AG20443 (cell line): ENCODE measurements at places on chromosomes 5 and 9.
A peak's percentile ranks its signal among the peaks of the same experiment; 100 is the strongest.

DNA sequence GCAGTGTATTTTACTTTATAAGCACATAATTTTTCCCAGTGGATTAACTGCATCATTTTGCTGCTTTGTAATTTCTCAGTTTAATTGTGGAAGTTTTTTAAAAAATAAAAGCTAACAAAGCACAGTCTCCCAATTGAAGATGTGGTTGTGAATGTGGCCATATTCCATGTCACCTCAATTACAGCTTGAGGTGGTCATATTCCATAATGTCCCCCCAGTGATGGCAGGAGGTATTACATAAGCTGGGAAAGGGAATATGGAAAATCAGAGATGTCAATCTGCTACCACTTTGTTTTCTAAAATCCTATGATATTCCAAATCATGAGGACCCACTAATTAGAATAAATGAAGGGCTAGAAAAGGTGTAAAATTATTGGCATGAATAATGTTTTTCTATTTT lies 1672.0 kb upstream of the CDH9 start:
- DNase-seq = no peak

GRCh38 chr5:82938901-82939725 lies 138.1 kb downstream of the TMEM167A start:
- no peak for DNase-seq

DNA sequence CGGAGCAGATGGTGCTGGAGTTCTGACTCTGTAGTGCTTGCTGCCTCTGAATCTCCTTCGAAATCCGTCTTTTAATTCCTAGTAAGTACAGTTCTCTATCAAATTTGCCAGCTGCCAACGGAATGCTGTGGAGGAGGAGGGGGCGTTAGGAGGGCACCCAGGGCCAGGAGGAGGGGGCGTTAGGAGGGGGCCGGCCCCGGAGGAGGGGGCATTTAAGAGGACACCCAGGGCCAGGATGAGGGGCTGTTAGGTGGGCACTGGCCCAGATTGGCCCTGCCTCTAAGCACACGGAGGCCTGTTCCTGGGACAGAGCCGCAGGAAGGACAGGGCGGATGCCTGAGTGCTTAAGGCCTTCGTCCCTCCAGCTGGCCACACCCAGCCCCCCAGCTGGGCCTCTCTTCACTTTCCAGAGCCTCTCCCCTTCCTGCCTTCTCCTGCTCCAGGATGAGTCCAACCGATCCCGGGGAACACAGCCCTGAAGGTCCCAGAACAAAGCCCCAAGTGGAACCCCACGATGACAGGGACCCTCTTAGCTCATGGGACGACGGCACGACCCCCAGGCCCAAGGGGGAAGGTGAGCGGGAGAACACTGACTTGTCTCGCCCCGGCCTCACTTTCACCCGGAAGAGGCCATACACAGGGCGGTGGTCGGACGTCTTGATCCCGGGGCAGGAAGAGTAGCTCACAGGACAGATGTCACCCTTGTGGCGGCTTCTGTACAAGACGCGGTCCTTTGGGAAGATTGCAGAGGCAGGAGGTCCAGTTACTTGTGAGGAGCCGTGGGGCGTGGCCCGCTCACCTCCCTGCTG lies 9.8 kb downstream of the INPP5E start:
- no peak for DNase-seq

DNA sequence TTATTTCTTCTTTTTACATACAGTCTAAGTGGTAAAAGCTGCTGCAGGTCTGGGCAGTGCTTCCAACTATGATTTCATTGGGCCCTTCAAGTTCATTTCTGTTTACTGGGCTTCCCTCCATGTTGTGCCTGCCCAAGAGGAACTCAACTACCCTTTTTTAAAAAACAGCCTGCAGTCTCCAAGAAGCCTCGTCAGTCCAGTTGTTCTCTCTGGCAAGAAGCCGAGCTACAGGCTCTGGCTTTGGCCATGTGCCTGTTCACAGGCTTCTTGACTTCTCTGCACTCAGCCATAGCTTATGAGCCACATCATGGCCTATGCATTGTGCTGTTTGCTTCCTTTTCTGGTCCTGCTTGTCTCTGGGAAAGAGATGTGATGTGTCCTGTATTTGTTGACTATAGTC lies 119.7 kb upstream of the PJA2 start:
- peak; percentile 14 for DNase-seq

DNA sequence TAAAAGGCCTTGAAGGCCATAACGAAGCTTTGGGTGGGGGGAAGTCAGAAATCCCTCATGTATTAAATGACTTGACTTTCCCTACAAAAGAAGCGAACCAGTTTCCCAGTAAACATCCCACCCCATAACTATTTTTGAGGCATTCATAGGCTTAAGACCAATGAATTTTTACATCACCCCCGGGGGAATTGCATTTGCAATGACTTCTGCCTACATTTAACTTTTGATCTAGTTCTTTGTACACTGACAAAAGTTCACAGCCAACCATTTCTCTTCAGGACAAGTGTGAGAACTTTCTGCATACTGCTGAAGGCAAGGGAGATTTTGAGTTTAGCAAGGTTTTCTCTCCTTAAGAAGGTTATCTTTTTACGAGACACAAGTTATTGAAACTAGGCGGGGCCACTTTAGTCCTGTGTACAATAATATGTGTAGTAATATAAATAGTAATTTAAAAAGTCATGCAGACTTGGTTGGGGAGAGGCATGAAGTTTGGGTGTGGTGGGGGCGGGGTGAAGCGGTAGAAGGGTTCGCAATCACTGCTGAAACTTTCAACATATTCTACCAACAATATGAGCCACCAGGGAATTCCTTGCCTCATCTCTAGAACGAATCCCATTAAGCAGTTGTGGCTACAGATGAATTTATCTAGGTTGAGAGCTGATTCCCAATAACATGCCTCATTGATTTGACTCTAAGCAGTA lies 2.5 kb downstream of the TJP2 start:
- DNase-seq = no peak

DNA sequence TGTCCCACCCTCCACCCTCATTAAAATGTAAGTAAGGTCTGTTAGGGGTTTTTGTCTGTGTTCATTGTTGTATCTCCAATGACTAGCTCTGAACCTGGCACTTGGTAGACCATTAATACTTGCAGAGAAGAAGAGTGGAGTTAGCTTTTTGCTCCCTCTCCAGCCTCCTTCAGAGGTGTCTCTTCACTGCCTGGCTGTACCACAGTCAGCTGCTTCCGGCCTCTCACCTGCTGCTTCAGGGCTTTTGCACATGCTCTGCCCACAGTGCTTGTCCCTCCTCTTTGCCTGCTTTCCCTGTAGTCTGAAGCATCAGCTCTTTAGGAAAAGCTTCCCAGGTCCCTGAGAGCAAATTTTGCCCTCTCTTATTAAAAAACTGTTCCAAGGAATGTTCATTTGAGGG lies 83.6 kb downstream of the SNX24 start:
- DNase-seq = no peak

GRCh38 chr5:116645627-116646026 lies 71.0 kb upstream of the SEMA6A start:
- no peak for DNase-seq

DNA sequence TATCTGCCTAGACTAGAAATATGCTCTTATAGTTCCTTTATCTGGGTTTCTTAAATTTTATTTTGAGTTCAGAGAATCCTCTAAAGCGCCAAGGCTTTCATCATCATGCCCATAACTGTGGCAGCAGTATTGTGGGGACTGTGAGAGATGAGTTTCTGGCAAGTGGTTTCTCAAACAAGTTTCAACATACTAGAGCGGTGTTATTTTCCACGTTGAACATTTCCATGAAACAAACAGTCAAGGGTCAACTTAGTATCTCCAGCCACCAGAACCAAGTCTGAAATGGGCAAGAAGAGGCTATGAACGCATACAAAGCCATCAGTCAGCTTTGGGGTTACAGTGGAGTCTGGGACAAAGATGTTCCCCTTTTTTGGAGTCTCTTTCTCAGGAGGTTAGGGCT lies 40.3 kb downstream of the SERINC5 start:
- DNase-seq = no peak

- DNase-seq = no peak
These were observed 87.7 kb downstream of the MACIR start for GRCh38 chr5:103346162-103346748.

DNA sequence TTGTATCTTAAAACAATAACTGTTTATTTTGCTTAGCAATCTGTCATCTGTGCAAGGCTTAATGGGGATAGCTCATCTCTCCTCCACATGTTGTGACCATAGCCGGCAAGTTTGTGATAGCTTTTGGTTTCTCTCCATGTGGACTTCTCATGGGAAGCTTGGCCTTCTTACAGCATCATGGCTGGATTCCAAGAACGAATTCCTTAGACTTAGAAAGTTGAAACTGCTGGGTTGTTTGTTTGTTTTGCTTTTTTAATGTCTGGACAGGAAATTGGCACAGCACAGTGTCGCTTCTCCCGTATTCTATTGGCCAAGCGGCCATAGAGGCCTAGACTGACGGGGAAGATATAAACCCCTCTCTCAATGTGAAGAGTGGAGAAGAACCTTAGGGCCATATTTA lies 61.0 kb upstream of the PRDM9 start:
- DNase-seq = no peak

DNA sequence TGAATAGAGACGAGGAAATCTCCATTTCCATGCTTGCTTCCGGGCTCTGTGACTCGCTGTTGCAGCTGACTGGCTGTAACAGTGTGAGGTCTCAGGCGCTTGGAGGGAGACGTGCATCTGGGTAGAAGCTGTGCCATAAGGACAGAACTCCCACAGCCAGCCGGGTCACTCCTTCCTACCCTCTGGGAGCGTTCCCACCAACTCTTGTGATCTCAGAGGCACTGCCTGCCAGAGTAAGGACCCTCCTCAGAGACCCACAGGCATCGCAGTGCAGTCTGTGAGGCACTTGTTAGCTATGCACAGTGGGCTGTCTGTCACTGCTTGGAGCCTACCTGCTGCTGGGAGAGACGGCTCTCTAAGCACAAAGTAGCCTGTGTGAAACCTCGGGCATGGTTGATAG lies 203.4 kb upstream of the SEMA6A start:
- no peak for DNase-seq

DNA sequence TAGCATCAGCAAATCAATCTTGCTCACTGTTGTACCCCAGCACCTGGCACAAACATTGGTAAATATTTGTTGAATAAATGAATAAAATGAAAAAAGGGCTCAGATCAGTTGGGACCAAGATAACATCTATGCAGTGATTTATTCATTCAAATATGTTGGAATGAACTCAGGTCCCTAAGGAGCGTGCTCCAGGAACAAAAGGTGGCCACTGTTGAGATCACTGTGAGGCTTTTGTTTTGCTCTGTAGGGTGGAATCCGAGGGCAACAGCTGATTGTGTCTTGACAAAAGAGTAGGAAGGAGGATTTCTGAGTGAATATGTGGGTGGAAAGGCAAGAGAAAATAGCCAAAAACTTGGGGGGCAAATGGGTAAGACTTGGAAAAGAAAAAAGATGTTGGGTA lies 89.7 kb downstream of the PPP2R2B start:
- no peak for DNase-seq

DNA sequence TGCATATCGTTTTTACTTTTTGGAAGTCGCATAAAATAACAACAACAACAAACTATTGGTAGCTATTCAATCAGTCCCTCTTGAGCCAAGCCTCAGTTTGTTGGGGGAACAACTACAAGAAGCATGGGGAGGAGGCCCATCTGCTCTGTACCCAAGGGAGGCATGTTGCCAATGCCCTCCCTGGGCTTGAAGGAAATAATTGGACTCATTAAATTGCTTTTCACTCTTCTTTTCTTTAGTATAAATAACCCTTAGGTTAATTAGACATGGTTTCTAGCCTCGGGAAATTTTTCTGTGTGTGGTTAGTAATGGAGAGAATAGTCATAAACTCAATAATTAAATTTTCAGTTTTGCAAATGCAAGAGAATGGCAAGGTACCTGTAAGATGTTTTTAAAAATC lies 500.7 kb downstream of the TLE4 start:
- DNase-seq = no peak
